ENCODE measurements at places on chromosomes 11 and 22.

- no peak for DNase-seq
Observed at GRCh38 chr11:109619498-109619897, 197.5 kb downstream of the C11orf87 start.

DNA sequence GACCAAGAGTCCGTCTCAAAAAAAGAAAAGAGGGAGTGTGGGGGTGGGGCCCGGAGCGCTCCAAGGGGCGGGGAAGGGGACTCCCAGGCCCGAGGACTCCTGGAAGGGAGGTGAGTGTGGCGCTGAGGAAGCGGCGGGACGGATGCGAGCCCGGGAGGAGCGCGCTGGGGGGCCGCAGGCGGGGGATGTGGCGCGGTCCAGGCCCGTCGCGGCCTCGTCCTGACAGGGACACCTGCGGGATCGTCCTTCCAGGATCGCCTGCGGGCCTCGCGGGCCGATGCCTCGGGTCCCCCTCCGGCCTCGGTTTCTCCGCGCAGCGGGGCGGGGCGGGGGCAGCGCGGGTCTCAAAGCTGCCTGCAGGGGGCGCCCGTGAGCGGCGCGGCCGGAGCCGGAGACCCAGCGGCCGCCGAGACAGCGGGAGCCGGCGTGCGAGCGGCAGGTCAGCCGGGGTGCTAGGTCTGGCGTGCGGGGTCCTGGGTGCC is 3.8 kb upstream of the ADORA2A start:
- DNase-seq = peak; percentile 33

GRCh38 chr22:46031965-46032851 is 55.2 kb upstream of the WNT7B start:
- no peak for DNase-seq

GRCh38 chr11:105754716-105755115 is 144.8 kb downstream of the GRIA4 start:
- no peak for DNase-seq

- no peak for DNase-seq
Observed at GRCh38 chr11:5841797-5842196, at the start of gene OR52E6. TSS of gene OR52E6 (minus strand) at chr11:5841897. CDS start at chr11:5841897, 0 bp downstream.

GRCh38 chr22:42184852-42185251 is 54.2 kb upstream of the CYP2D6 start:
- DNase-seq = no peak

DNA sequence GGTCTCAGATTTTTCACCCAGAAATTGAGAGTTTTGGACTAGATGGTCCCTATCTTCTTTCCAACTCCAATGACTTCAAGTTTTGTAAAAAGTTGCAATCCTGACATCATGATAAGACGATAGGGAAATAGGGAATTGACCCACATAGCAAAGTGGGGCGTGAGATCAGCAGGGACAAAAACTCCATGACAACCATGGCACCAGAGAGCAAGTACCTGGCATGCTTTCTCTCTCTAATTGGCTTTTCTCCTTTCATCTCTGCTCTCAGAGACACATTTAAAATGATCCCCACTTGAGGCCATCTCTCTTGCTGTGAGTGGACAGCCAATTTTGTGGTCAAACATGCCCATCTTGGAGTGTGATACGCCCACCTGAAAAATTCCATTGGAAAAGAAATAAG is at the start of gene OR5AN1:
OR5AN1 (plus strand) TSS at position 301 of the 400 bp plus-strand sequence. CDS start 5,564 bp downstream, outside the sequence.
- DNase-seq = no peak

DNA sequence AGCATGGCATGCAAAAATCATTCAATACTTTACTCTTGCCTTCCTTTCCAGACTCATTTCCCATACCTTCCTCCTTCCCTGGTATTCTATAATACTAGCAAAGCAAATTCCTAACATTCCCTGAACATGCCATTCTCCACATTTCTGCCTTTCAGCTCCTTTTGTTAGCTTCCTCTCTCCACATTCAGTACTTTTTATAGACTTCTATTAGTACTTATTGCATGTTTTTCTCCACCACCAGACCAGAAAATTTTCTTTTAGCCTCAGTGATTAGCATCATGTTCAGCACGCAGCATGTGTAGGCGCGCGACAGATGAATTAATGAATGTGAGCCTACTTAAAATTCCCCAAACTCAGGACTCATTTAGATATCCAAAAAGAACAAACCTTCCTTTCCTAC is 935.3 kb downstream of the DLG2 start:
- DNase-seq = no peak

DNA sequence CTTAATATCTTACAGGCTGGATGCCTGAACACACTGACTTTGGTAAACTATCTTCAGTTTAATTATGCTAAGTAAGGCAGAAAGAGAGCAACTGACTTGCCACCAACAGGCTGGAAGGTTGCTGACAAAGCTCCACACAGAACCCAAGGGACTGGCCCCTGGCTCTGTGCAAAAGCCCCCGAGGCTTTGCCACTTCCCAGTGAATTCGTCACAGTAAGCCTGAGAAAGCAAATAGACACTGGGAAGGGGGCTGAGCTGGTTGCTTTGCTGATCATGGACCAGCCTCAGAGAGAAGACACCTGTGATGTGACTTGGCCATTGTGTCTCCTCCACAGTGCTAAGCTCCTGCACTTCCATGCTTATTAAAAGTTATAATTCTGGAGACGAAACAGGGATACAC is 91.7 kb downstream of the BLID start:
- no peak for DNase-seq

GRCh38 chr22:43109511-43109910 is 1.0 kb upstream of the BIK start:
- no peak for DNase-seq

DNA sequence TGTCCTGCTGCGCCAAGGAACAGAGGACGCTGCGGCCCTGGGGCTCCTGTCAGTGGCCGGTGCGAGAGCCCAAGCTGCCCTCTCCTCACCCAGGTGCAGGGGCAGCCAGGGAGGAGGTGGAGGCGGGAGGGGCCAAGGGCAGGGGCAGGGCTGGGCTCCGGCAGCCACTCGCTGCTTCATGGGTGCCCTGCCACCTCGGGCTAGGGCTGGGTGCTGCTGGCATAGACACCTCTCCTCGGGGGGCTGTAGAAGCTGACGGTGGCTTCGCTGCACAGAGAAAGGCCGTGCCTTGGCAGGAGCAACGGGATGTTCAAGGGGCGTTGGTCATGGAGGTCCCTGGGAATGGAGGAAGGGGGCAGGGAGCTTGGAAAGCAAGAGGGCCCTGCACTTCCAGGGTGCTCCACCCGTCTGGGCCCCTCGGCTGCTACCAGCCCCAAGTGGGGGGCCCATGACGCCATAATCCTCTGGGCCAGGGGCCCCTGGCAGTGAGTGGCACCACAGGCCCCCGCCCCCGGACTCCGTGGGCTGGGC is 1.6 kb upstream of the TBX1 start:
- DNase-seq = peak; percentile 12

DNA sequence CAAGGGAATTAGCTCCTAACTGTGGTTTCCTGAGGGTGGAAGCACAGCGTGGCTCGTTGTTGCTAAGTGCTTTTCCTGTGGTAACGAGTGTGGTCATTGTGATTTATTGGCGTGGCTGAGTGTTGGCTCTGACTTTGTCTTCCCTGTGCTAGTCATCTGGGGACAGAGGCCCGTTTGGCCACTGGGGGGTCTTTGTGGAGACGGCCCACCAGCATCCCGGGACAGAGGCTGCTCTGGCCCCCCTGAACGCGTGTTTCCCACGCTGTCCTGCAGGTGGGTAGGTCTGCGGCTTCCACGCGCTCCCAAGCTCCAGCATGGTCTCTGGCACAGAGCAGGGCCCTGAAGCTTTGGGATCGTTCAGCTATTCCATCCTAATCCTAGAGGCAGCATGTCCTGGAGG is 1040.0 kb downstream of the TBC1D22A start:
- DNase-seq = no peak

GRCh38 chr11:14244926-14245325 is 114.1 kb downstream of the RRAS2 start:
- no peak for DNase-seq

GRCh38 chr11:69926376-69927050 is 107.3 kb upstream of the FGF3 start:
- no peak for DNase-seq

DNA sequence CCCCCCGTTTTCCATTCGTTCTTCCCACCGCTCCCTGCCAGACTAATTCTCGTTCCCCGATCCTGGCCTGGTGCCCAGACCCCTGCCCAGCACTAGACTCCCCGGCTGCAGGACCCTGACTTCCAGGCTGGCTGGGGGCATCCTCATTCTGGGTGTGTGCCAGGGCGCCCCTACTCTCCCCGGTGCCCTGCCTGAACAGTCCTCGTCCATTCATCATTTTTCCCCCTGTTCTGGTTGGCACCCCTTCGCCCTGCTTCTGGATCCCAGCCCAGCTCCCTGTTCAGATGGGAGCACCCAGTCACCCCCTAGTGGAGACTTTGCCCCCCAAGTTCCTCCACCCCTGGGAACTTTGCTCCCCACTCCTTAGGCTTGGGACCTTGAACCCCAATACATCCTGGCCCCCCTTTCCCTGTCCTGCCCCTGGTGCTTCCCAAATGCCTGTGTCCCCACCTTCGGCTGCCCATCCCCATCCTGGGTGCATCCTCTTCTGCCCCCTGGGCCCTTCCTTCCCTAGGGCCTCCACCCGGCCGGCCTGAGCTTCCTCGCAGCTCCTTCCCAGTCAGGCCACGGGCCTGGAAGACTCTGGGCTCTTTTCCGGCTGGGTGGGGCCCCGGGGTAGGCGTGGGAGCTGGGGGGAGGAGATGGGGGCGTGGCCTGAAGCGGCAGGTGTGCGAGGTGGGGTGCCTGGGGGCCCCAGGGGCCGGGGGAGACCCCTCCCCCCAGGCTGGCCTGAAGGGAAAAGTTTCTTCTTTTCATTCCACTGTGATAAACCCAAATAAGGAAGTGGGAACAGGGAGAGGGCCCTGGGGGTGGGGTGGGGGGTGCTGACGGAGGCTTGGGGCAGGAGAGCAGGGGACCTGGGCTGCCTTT is 908 bp downstream of the PLCB3 start:
- DNase-seq = no peak

GRCh38 chr11:87076874-87077429 is 39.2 kb downstream of the TMEM135 start:
- no peak for DNase-seq

- DNase-seq = no peak
Observed at GRCh38 chr11:46951864-46952263, 15.3 kb downstream of the CSTPP1 start.

- DNase-seq = no peak
Observed at GRCh38 chr11:22193348-22194051, 615 bp downstream of the ANO5 start.

- no peak for DNase-seq
Observed at GRCh38 chr11:56558574-56558973, 15.5 kb upstream of the OR5M11 start.

- no peak for DNase-seq
Observed at GRCh38 chr11:17796154-17796553, 61.6 kb downstream of the KCNC1 start.

DNA sequence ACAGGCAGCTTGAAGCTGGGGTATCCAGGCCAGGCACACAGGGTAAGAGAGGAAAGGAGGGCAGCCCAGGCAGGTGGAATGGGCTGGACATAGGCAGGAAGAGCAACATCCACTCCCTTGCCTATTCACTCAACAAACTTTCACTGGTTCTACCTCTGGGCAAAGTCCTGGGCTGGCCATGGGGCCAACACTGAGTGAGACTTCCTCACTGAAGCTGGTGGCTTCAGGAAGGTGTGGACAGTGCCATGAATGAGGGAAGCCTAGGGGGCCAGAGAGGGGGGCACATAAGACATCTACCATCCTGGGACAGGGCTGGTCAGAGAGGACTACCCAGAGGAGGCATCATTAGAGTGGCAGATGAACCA is 44.9 kb upstream of the TCF20 start:
- DNase-seq = no peak

DNA sequence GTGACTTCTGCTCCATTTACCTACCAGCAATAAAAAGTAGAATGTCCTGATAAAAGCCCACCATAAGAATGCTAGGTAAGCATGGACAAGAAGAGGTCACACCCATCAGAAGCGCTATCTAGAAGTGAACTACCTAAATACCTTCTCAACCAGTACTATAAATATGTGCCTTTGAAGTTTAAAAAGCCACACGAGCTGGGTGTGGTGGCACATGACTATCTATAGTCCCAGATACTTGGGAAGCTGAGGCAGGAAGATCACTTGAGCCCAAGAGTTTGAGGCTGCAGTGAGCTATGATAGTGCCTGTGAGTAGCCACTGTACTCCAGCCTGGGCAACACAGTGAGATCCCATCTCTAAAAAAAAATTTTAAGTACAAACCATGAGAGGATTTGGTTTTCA is 66.7 kb downstream of the PACSIN2 start:
- no peak for DNase-seq

GRCh38 chr11:12944889-12945288 is 64.2 kb upstream of the RASSF10 start:
- no peak for DNase-seq

DNA sequence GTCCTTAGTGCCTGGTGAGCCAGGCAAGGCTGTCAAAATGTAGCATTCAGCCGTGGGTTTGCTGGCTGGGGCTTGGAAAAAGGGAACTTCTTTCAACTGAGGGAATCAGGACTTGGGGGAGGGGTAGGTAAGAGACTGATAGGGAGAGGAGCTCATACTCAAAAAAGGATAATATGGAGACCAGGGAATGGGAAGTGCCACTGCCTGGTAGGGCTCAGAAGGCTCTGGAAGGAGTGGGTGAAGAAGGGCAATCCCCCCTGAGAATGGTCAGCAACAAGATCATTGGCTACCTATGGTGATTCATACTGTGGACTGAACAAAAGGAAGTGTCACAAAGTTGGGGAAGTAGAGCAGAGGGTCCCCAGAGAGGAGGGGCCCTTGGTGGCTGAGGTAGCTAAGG is 1.9 kb downstream of the CNGA4 start:
- no peak for DNase-seq

DNA sequence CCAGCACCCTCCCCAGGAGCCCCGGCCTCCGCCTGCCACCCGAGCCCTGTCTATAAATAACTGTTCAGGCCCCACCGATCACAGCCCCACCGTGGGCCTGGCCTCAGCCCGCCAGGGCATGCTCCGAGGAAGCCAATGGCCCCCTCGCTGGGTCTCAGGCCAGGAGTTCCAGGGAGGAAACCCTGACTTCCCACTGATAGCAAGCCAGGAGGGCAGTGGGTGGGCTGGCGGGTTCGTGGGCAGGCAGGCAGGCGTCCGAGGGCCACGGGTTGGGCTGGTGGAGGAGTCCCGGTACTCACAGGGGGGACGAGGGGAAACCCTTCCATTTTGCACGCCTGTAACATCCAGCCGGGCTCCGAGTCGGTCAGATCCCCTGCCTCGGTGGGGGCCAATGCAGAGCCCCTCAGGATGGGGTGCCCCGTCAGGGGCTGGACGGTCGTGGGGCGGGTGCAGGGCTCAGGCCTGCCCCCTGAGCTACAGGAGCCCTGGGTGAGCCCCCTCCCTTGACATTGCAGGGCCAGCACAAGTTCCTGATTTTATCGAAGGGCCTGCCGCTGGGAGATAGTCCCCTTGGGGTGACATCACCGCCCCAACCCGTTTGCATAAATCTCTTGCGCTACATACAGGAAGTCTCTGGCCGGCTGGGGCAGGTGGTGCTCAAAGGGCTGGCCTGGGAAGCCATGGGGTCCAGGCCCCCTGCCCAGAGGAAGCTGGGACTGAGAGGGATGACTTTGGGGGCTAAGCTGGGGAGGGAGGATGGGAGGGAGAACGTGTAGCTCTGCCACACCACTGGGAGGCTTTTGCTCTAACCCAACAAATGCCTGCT is at the start of gene SPI1:
SPI1 (minus strand) TSS at position 538 of the 826 bp plus-strand sequence; CDS start at position 344, 194 bp downstream.
- DNase-seq = no peak

GRCh38 chr22:37220543-37220981 is 8.3 kb upstream of the SSTR3 start:
- DNase-seq = no peak

Data from CD8-positive, alpha-beta T cell (primary cell).